NCI-H2081 (cell line): ENCODE measurements at places on chromosomes 2 and 18.

- DNase-seq, result no peak
Observed at GRCh38 chr2:107728586-107728985, 98.1 kb upstream of the RGPD4 start.

GRCh38 chr2:158124896-158125295, 23.2 kb downstream of the UPP2 start:
- DNase-seq, result no peak

- DNase-seq, result no peak
Observed at GRCh38 chr2:85756822-85757435, 3.1 kb downstream of the ATOH8 start.

- no peak for DNase-seq
Observed at GRCh38 chr18:7116001-7116730, 1.4 kb downstream of the LAMA1 start.

- DNase-seq, result no peak
Observed at GRCh38 chr2:201248288-201248844, 12.0 kb upstream of the CASP8 start.
